ENCODE measurements at places on chromosomes 6 and 20.
A peak's percentile ranks its signal among the peaks of the same experiment; 100 is the strongest.

- no peak for DNase-seq
Observed at GRCh38 chr6:79699606-79700005, 68.5 kb downstream of the SH3BGRL2 start.

DNA sequence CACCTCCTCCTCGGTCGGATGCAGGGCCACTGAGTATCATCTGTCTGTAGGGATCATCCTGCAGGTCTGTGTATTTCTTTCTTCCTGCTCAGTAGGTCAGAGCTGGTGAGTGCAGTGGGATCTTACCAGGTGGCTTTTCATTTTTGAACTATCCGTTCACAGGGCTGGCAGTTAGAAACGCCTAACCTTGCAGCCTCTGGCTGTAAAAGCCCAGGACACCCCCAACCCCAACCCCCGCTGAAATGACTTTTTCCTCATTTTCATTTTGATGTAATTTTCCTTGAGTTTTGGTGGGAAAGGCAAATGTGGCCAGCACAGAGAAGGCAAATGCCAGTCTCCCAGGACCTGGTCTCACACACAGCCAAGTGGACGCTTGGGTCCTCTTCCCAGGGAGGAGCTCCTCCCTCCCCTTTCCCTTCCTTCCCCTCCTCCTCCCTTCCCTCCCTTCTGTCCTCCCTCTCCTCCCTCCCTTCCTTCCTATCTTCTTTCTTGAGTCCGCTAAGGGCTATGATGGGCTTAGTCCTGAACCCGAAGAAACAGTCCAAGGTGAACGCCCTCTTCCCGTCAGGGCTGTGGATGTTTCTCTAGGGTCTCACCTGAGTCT, 36.0 kb downstream of the TMEM242 start:
- DNase-seq, result no peak

GRCh38 chr6:12208190-12208589, 82.0 kb upstream of the EDN1 start:
- peak; percentile 15 for DNase-seq

- no peak for DNase-seq
Observed at GRCh38 chr20:45948742-45949541, 14.5 kb downstream of the PCIF1 start.

DNA sequence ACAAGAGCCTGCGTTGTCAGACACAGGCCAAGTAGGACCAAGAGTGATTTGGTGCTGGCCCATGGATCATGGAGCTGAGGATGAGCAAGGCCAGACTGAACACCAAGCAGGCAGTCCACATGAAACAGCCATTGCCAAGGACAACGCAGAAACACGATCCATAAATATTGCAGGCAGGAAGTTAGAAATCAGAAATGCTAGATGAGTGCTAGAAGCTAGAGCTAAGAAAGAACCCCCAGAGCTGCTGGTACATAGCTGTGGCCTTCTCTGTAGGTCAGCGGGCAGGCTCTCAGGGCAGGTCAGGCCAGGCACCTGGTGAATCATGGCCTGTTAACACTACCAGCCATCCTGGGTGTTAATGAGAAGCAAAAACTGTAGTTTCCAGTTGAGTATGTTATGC, 119.7 kb downstream of the ALDH8A1 start:
- no peak for DNase-seq

GRCh38 chr6:14252271-14252850, 134.8 kb downstream of the CD83 start:
- DNase-seq, result no peak

GRCh38 chr6:32700391-32701040, 34.1 kb upstream of the HLA-DQB1 start:
- DNase-seq, result peak; percentile 27

DNA sequence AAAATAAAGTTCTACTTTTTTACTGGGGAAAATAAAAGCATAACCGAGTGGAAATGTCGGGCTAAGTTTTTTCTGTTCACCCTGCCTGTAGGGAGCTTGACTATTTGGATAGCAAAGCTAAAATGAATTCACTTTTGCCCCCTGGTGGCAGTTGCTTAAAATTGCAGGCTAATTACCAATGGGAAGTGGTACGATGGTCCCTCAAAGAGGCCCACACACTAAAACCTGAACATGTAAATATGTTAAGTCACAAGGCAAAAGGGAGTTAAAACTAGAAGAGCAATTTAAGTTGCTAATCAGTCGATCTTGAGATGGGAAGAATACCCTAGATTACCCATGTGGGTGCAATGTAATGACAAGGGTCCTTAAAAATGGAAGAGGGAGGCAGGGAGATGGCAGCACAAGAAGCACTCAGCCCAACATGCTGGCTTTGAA, 916 bp upstream of the SUN5 start:
- DNase-seq, result peak; percentile 16

- peak; percentile 2 for DNase-seq
Observed at GRCh38 chr20:25623225-25623735, 534 bp downstream of the NANP start.

GRCh38 chr6:88920088-88920487, 43.3 kb downstream of the RNGTT start:
- DNase-seq, result no peak

GRCh38 chr20:7571521-7572055, 368.7 kb downstream of the HAO1 start:
- no peak for DNase-seq

- no peak for DNase-seq
Observed at GRCh38 chr20:4585104-4585753, 136.5 kb upstream of the PRND start.

GRCh38 chr6:103236923-103237322, 1622.8 kb downstream of the HACE1 start:
- DNase-seq, result no peak

DNA sequence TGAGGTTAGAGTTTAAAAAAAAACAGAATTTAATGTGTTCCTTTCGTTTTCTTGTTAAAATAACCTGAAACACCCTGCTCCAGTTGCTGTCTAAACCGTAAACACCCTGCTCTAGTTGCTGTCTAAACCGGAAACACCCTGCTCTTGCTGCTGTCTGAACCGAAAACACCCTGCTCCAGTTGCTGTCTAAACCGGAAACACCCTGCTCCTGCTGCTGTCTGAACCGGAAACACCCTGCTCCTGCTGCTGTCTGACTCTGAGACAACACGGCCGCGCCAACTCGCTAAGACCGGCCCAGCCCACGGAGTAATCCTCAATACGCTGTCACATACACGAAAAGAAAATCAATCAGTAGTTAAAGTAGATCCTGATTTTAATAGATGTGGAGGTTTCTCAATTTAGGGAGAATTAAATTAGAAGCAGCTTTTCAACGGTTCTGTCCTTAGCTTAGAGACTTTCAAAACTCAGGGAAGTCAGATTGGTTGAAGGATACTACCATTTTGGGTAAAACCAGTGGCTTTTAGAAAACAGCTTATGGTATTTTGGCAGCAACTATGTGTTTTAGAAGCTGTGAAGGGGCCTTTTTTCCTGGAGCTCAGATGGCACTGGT, 98.3 kb downstream of the RAMACL start:
- peak; percentile 87 for DNase-seq

GRCh38 chr20:20412750-20413149, 44.8 kb downstream of the INSM1 start:
- no peak for DNase-seq

- no peak for DNase-seq
Observed at GRCh38 chr6:148912252-148912651, 165.4 kb downstream of the UST start.

DNA sequence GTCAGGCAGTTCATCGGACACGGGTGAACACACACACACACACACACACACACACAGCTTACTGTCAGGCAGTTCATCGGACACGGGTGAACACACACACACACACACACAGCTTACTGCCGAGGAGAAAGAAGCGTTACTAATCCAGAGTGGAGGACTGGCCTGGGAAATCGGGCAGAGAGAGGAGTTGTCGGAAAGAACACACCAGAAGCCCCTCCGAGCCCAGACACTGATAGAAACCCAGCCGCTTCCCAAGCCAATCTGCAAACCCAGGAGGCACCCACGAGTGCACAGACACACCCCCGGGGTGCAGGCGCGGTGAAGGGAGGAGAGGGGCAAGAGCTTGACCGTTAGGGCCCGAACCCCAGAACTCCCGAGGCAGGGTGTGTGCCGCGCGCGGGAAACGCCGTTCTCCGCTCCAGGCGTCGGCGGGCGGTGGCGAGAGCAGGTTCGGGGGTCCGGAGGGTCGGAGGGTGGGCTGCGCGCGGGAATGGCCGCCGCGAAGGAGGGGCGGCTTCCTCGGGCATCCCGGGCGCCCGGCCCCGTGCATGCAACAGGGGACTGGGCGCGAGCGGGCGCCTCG, 636 bp downstream of the ELOVL2 start:
- no peak for DNase-seq

DNA sequence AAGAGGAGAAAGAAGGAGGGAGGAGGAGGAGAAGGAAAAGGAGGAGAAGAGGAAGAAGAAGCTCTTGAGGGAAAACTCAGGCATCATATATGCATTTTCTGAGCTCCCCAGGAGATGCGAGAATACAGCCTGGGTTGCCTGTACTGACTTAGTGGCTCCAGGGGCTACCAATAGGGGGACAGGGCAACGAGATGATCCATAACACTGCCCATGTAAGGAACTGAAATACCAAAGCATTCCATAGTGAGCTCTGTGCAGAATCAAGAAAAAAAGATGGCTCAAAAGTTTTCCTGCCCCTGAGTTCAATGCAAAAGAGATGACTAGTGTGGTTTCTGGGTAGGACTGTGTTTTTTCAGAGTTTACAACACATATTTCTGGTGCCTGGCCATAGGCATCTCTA, 258.7 kb downstream of the ALDH8A1 start:
- no peak for DNase-seq

GRCh38 chr6:39243809-39244208, 14.5 kb upstream of the KCNK5 start:
- no peak for DNase-seq

DNA sequence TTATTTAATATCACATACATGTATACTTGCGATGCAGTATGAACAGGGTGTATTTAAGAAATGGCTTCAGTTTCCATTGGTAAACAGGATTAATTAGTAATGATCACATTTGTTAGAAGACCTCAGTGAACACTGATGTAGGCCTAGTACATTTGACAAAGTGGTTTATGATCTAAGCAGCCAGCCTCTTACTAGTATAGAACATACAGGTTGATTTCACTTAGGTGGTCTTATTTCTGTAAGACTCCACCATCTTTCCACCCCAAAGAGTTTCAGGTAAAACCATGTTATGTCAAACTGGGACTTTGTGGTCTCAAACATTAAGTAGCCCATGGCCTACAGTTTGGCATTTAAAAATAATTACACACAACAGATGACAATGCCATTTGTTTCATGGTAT, 20.2 kb upstream of the MRPS10 start:
- DNase-seq, result no peak

DNA sequence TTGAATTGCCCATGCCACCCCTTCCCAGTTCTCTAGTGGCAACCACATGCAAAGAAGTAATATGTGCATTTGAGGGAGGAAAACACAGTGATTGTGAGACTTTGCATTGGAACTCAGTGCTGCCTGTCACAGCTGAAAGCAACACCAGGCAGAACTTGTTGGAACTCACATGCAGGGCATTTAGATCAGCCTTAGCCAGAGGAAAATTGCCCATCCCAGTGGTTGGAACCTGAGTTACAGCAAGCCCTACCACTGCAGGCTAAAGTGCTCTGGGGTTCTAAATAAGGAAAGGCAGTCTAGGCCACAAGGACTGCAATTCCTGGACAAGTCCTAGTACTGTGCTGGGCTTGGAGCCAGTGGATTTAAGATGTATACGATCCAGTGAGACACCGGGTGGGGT, 245.3 kb upstream of the UFL1 start:
- DNase-seq, result no peak

- no peak for DNase-seq
Observed at GRCh38 chr20:2230726-2231488, 64.9 kb upstream of the TGM3 start.

DNA sequence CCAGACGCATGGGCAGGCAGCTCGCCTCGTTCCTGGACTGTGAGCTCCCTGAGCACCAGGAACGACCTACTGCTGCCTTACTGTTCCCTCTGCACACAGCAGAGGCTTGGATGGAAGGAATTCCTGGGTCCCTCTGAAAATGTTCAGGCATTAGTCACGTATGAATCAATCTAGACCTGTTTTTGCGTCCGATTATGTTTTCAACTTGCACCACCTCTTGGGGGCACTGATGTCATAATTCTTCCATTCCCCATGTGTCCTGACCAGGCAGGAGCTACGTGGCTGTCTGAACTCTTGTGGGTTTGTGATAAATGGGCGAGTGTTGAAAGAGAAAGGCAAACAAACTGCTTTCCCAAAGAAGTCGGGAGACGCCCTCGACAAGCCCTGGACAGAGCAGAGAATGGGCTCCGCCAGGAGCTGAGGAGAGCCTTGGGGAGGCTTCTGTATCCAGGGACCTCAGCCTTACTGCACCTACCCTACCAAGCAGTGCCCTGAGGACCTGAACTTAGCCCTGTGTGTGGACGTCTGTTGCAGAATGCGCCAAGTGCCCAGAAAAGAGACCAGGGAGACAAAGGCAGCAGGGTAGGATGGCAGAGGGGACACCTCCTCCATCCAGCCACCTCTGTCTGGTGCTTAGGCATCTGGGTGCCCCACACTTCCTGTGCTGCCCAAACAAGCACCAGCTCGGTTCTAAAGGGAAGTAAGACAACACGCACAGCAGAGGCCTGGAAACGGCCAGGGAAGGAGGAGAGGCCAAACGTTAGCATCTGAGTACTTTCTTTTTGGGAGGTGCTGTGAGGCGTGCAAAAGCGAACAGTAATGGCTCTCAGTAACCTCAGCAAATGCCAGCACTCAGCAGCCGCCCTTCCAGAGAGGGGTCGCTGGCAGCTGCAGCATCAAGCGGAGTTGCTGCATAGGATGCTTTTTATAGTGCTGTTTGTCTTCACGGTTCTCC, 124.2 kb downstream of the LY86 start:
- no peak for DNase-seq

DNA sequence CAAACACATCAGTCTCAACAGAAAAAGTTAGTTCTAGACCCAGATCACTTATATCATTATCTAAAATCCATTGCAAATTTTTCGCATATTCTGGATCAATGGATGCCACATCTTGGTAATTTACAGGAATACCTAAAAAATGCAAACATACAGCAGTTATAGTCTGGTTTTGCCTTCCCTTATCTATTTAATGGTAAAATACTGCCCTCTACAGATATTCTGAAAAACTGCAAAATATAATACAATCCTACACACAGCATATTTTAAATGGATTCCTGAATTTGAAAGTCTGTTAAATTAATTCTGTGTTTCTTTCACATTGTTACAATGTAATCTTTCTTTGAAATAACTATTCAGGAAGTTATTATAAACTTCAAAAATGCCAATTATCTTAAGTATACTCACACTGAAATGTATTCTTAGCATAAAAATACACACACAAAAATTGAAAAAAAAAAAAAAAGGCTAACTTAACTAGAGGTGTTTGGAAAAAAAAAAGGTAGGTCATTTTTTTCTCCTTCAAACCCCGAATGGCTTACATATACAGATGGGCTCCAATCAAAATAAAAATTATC, 88.4 kb downstream of the HACE1 start:
- peak; percentile 44 for DNase-seq

DNA sequence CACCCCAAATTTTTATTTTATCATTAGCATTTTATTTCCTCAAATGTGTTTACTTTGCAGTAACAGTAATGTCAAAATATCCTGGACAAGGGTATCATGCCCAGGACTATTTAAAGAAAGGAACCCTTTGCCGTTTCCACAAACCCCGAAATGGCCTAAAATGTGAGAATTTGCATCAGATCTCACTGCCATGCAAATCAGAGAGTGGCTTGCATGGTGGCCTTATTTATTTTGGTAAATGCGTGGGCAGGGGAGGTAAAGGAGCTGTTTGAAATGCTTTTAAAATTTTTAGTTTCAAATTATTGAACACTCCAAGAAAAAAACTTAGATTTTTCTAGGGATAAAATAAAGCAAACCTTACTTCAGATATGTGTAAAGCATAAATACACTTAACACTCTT, 43.8 kb downstream of the ADAT2 start:
- DNase-seq, result no peak
